ENCODE measurements at places on chromosomes 4 and X.

GRCh38 chr4:52715255-52715897, 35.8 kb downstream of the ERVMER34-1 start:
- no peak for DNase-seq

DNA sequence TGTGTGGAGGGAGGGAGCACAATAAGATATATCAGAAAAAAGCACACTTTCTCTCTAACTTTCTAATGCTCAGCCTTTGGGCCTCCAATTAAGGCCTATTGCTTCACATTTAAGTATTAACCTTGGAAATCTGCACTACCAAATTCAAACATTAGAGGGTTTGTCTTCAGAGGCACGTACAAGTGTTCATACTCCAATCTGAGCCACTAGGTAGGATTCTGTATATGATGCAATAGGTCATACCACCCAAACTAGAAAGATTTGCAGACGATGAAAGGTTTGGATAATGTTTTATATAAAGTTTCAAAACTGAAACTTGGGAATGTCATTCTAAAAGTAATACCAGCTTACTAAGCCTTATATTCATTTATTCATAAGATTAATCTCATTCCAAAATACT, 106.4 kb downstream of the MID1 start:
- no peak for DNase-seq

- DNase-seq, result peak; percentile 15
Measured at GRCh38 chr4:81214881-81215868, at the start of gene PRKG2. TSS of gene PRKG2 (minus strand) at chr4:81215222. CDS start at chr4:81205047, 10,175 bp downstream.

- DNase-seq, result no peak
Measured at GRCh38 chr4:151841107-151841506, 80.3 kb upstream of the GATB start.

- no peak for DNase-seq
Measured at GRCh38 chr4:152221816-152222516, 313.9 kb downstream of the FBXW7 start.

DNA sequence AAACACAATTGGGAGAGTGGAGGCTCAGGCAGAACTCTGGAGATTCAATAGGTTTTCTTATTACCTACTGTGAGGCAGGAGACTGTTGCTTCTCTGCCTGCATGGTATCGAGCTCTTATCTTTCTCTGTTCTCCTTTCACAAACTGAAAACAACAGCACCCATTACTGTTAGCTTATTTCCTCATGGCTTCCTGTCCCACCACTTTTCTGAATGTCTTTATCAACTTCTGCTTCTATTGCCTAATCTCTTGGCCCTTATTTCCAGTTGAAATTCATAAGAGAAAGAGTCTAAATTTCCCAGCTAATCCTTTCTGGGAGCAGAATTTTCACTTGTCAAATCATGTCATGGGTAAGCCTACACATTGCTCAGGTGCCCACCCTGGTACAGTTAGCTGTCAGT, 46.8 kb upstream of the NDST3 start:
- no peak for DNase-seq

DNA sequence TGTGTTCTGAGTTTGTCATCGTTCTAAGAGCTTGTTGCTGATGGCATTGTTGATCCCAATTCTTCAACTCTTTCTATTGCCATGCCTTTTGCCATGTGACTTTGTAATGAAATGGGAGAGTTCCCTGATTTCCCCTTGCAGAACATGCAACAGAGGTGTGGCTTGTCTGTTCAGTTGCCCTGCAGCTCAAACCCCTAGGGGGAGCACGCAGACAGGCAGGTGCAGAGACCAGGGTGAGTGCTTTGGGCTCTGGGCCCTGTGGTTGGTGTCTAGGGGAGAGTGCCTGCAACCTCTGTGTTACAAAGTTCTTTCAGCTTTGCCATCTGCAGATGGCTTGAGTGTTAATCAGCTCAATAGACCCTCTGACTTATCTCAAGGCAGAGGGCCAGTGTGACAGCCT, 332.7 kb downstream of the MID1IP1 start:
- no peak for DNase-seq

GRCh38 chr4:147492761-147493160, 11.9 kb downstream of the EDNRA start:
- DNase-seq, result peak; percentile 87

DNA sequence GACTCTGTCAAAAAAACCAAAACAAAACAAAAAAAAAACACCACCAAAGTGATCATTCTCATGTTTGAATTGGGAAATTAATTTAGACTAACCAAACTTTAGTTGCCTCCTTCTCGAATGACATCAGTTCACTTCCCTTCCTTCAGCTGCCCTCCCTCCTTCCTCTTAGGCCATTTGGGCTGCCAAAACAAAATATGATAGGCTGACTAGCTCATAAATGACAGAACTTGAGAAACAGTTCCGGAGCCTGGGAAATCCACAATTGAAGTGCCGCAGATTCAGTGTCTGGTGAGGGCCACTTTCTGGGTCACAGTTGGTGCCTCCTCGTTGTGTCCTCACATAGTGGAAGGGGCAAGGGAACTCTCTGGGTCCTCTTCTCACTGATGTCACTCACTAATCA, 16.1 kb upstream of the WAS start:
- DNase-seq, result no peak

GRCh38 chr4:110532901-110533589, 57.1 kb downstream of the ENPEP start:
- no peak for DNase-seq

DNA sequence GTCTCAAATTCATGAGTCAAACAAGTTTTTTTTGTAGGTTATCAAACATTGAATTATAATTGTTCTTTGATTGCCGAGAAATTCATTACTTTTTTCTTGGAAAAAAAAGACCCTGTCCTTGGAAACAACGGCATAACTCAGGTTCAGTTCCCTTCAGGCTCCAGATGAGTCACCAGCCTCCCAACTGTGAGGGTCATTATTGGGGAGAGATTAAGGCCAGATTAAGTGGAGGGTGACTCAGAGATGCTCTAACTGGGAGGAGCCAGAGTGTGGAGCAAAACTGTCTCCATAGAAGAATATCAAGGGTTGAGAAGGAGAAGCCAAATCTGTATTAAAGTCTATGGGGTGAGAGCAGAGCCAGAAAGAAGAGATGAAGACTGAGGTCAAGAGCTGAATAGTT, 9.6 kb downstream of the ADGRG4 start:
- DNase-seq, result peak; percentile 49

DNA sequence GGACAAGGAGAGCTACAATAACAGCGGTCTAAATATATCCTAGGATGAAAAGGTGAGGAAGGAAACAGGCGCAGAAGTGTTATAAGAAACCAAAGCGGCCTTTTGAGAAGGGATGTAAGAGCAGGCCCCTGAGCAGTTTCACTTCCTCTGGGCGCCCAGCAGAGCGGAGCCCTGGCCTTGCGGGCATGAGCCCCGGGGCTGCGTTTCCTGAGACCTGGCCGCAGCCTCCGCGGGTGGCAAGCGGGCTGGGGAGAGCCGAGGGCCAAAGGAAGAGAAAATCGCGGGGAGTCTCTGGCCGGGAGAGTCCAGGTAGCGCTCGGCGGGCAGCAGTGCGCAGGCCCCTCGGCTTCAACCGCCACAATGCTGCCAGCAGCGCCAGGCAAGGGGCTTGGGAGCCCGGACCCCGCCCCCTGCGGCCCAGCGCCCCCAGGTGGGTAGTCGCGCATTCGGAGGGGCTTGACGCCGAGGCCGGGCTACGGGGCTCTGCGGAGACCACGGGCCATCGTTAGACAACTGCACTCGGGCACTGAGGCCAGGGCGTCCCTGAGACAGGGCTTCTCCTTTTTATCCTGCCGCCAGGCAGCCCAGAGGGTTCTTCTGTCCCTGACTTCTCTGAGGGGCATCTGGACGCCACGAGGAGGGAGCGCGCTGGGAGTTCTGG, at the start of gene BANK1:
BANK1 (plus strand) TSS at position 210 of the 661 bp plus-strand sequence; CDS start at position 361, 151 bp downstream.
- peak; percentile 31 for DNase-seq

GRCh38 chrX:68940601-68941000, 111.8 kb downstream of the EFNB1 start:
- peak; percentile 44 for DNase-seq

- DNase-seq, result peak; percentile 34
Measured at GRCh38 chr4:76856243-76857073, 41.5 kb downstream of the SOWAHB start.

DNA sequence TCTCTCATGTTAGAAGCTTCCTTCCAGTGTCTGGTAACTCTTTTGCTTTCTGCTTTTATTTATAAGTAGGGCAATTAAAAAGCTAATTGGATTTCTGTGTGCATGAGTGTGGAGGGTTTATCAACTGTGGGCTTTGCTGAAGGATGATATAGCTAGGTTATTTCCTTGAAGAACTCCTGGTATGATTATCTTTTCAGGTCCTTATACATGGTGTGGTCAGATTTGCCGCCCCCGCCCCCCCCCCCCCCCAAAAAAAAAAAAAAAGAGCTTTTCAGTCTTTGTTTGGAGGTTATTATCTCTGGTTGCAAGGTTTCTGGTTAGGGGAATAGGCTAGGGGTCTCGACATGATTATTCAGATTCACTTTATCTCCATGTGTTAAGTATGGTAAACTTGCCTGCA, 35.9 kb downstream of the MOB1B start:
- DNase-seq, result no peak
